ENCODE measurements at places on chromosomes 5 and 9.

DNA sequence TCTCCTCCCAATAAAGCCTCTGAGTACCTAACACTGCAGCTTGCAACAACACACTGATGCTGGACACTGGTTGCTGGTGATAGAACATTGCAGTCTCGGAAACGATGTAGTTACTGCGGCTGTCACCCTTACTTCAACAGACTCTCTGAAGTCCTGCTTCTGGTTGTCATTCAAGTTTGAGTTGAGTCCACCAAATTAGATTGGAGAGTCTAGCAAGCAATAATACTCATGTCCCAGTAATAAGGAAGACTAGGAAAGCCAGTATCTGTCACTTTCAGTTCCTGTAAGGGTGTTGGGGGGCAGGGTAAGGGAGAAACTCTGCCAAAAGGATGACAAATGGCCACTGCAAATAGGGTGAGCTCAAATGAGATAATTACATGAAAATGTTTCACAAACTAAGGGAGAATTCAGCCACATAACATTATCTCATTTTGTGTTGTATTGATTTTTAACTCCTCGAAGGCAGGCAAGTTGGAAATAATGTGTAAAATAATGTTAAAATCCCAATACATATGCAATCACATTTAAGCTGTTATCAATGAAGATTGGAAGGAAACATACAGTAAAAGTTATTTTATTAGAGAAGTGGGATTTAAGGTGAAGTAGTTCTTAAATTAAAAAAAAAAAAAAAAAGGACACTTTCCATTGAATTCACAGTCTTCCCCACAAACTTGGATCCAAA, 849 bp upstream of the IFT74 start:
- no peak for DNase-seq

- no peak for DNase-seq
Measured at GRCh38 chr5:11164531-11165294, 403.7 kb upstream of the DAP start.

- DNase-seq = no peak
Measured at GRCh38 chr9:34518110-34518616, 4.6 kb downstream of the ENHO start.

GRCh38 chr5:149754172-149754880, 24.2 kb downstream of the PPARGC1B start:
- DNase-seq = no peak

- DNase-seq = peak; percentile 70
Measured at GRCh38 chr9:131656356-131657036, 83.4 kb downstream of the RAPGEF1 start.

DNA sequence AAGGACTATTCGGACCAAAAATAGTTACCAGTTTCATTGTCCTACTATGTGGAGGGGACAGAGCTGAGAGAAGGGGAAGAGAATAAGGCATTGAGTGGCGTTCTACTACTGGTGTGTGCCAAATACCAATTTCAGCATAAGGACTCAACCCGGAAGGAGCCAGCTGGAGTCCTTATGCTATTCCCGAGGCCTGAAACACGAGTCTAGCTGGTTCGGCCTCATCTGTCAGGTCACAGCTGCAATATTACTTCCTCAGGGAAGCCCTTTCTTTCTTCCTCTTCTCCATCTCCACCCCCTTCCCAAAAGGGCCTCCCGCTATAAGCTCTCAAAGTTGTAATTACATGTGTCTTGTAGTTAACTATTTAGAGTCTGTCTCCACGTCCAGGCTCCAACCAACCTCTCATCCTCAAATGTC, 20.5 kb upstream of the FER start:
- DNase-seq = no peak

GRCh38 chr9:34869390-34869789, 88.7 kb upstream of the PHF24 start:
- DNase-seq = no peak

DNA sequence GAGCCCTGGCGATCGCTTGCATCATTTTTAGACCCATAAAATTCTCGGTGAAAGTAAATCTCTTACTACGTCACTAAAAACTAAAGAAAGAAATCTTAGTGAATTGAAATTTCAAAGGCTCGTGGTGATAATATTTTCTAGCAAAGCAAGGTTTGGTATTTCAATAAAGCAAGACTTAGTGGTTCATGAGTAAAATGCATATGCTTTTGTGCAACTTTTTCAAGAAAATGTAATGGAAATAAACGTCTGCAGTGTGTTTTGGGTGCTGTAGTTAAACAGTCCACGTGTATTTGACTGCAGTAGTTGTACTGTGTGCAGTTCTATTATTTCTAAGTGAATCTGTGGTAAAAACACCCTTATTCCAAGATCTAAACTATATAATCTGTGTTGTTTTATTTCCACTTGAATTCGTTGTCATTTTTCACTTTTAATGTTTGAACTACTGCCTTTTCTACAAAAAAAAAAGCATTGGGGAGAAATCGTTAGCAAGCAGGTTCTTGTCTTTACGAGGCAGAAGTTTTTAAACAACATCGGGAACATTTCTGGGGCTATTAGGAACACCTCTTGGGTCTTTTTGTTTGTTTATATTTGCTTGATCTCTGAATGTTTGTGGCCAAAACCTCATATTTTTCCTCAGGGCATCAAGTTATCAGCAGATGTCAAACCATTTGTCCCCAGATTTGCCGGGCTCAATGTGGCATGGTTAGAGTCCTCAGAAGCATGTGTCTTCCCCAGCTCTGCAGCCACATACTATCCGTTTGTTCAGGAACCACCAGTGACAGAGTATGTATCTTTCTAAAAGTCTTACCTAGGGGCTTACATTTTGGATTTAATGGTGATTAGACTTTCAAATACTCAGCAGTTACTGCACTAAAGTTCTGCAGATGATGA, 960 bp downstream of the SECISBP2 start:
- no peak for DNase-seq

- DNase-seq = no peak
Measured at GRCh38 chr5:96339862-96340261, 93.2 kb downstream of the PCSK1 start.

GRCh38 chr5:75053304-75054133, 1.2 kb upstream of the GCNT4 start:
- no peak for DNase-seq

- DNase-seq = no peak
Measured at GRCh38 chr5:156681265-156681664, 168.8 kb upstream of the PPP1R2B start.

- no peak for DNase-seq
Measured at GRCh38 chr9:111985315-111985714, 88.7 kb downstream of the UGCG start.

DNA sequence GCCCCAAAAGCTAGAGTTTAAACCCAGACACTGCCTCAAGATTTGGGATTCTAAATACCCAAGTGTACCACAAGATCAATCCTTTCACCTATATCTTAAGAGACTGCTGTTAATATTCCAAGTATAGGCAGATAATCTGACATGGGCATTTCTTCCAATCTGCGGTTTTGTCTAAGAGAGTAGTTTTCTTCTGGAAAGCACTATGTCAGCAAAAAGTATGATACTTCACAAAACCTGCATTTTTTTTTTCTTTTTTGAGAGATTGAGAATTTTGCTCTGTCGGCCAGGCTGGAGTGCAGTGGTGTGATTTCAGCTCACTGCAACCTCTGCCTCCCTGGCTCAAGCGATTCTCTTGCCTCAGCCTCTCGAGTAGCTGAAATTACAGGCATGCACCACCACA, 190.7 kb upstream of the TYRP1 start:
- no peak for DNase-seq

DNA sequence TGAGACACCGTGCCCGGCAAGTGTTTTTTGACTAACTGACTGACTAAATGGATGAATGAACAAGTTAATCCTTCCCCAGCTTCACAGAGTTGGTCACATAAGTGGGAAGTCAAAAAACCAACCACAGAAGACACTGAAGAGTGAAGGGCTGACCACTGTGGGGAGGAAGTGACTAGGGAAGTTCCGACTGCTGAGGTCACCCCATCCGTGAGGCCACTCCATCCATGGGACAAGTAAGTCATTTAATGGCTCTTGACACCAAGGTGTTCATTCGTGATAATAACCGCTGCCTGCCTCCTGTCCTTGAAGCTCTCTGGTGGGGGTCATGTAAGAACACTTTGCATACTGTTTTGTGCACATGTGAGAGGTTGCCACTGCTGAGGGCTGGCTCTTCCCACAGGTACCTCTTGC, 22.2 kb upstream of the CXCL14 start:
- DNase-seq = no peak

DNA sequence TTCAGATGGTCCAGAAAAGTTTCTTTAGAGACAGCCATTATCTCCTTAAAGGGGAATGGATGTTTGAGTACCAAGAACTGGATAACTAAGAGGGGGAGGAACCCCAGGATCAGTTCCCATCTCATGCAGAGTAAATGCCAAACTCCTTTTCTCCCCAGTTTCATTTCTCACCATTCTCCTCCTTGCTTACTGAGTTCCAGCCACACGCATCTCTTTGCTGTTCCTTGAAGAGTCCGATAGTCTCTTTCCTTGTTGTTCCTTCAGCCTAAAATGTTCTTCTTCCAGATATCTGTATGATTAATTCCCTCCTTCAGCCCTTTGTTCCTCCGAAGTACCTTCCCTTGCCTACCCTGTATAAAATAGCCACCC, 30.0 kb downstream of the KDM4C start:
- no peak for DNase-seq

GRCh38 chr5:107533910-107534876, 136.5 kb downstream of the EFNA5 start:
- DNase-seq = no peak

GRCh38 chr9:134707031-134707680, 65.6 kb downstream of the COL5A1 start:
- DNase-seq = no peak

DNA sequence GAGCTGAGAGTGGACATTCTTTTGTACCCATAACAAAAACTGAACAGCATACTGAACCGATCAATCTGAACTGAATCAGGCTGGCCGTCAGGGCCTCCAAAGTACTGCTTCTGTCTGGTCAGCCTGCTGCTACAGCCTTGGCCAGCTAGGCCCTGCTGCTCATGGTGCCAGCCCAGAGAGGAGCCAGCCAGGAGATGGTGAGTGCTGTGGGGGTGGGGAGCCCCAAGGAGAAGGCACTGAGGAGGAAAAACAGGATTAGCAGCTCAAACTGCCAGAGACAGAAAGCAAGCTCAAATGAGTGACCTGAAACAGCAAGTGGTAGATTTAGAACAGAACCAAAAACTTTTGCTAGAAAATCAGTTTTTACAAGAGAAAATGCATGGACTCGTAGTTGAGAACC, 23.9 kb downstream of the SRP19 start:
- DNase-seq = no peak

GRCh38 chr9:98698856-98699255, 9.9 kb downstream of the GABBR2 start:
- DNase-seq = no peak

- no peak for DNase-seq
Measured at GRCh38 chr9:122191584-122191983, 31.9 kb downstream of the MORN5 start.

DNA sequence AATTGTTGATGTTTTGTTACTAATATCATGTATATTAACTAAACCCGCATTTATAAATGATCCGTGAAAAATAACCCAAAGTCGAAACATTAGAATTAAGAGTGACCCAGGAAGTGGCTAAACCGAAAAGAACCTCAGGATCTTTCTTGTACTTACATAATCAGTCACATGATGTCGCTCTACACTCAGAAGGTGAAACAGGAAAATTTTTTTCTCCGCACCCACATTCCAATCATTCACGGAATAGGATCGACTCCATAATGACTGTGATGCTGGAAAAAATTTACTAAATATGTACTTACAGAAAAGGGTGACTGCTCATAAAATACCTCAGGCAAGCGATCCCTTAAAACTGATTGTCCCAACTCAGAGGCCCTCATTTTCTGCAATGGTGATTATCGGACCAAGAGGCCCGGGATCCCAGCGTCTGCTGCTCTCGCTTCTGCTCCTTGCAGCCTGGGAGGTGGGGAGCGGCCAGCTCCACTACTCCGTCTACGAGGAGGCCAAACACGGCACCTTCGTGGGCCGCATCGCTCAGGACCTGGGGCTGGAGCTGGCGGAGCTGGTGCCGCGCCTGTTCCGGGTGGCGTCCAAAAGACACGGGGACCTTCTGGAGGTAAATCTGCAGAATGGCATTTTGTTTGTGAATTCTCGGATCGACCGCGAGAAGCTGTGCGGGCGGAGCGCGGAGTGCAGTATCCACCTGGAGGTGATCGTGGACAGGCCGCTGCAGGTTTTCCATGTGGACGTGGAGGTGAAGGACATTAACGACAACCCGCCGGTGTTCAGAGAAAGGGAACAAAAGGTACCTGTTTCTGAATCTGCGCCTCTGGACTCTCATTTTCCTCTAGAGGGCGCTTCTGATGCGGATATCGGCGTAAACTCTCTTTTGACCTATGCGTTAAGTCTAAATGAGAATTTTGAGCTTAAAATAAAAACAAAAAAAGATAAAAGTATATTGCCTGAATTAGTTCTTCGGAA, at the start of gene PCDHA12:
TSS of gene PCDHA12 (plus strand) at position 224 of the 981 bp plus-strand sequence. CDS start at position 389, 165 bp downstream.
- no peak for DNase-seq

GRCh38 chr5:168790671-168791250, 211.6 kb upstream of the PANK3 start:
- DNase-seq = no peak

DNA sequence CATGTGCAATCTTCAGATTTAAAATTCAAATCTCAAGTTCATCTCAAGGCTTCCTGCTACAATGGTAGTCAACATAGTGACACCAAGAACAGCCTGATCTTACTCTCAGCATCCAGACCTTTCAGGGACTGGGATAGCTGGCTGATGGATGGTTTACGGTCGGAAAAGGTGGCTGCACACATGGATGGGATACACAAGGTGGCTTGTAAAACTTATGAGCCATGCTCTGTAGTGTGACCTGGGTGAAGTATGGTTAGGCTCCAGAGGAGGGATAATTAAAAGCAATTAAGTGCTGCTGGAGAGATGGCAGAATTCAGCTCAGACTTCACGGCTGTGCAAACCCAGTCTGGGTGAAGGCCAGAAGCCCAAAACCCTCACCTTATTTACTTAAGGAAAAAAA, 379.5 kb downstream of the NFIB start:
- no peak for DNase-seq

- DNase-seq = no peak
Measured at GRCh38 chr9:121399126-121399882, 29.3 kb upstream of the STOM start.

DNA sequence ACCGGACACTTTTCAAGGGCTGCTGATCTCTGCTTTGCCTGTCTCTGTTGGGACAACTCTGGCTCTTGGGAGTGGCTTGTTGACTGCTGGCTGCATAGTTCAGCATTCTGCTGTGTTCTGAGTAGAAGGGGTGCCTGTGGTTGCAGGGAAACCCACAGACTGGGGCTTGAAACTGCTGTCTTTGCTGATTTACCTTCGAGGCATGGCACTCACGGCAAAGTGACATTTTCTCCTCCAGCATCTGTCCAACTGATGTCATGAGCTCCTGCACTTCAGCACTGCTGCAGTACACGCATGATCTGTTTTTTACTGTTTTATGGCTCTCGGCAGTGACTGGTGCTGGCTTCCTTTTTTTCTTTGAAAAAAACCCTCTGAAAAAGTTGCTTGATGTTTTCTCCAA, 69.2 kb downstream of the SPATA31D1 start:
- no peak for DNase-seq

DNA sequence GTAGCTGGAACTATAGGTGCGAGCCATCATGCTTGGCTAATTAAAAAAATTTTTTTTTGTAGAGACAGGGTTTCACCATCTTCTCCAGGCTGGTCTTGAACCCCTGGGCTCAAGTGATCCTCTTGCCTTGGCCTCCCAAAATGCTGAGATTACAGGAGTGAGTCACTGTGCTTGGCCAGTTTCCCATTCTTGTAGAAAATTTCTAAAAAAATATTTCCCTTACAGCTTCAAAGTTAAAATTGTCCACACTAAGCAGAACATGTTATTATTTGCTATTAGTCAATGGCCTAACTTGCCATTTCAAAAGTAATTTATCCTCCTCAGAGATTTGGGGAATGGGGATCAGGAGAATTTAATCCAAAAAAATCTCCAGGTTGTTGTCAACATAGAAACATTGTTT, 40.1 kb downstream of the SLC38A9 start:
- no peak for DNase-seq

Measured in activated B cell treated with CpG ODN at 0.5 μM for 24 hours (primary cell).